Uterine smooth muscle cell (primary cell): ENCODE measurements at places on chromosomes 5 and 9. TPM values are rescaled to one million over a fixed set of nuclear protein-coding genes. Genes with fewer than 3 reads are reported as not detected.

The AQP7 gene
- under 0.01 TPM in 1 of 2 replicates, not detected in the other for total RNA-seq

The ANKRD18B gene
- total RNA-seq = 2.3 and 6.7 TPM in 2 replicates

The OR13J1 gene
- not detected in 2 replicates for total RNA-seq

The SAPCD2 gene
- 7.1 and 18.6 TPM in 2 replicates for total RNA-seq

The DDX4 gene
- total RNA-seq = not detected in 2 replicates

The ADAMTSL1 gene
- total RNA-seq = 60.6 and 82.0 TPM in 2 replicates

The PCDHGB7 gene
- total RNA-seq = 6.0 and 7.4 TPM in 2 replicates

The XPA gene
- 6.1 and 6.6 TPM in 2 replicates for total RNA-seq

The GFI1B gene
- total RNA-seq = not detected in 2 replicates

The MLANA gene
- not detected in 2 replicates for total RNA-seq

The LECT2 gene
- not detected in 2 replicates for total RNA-seq

The RLN2 gene
- 0.25 and 0.33 TPM in 2 replicates for total RNA-seq

The IRX4 gene
- 0.11 TPM in 1 of 2 replicates, not detected in the other for total RNA-seq

The BARHL1 gene
- not detected in 2 replicates for total RNA-seq

The EDIL3 gene
- 4.8 and 23.6 TPM in 2 replicates for total RNA-seq

The NPM1 gene
- total RNA-seq = 1,740 and 2,181 TPM in 2 replicates

The DMRT3 gene
- not detected in 2 replicates for total RNA-seq

The MEIKIN gene
- total RNA-seq = not detected in 2 replicates

The IL5 gene
- total RNA-seq = not detected in 2 replicates

The ITK gene
- not detected in 2 replicates for total RNA-seq

The LARP1 gene
- 84.2 and 90.8 TPM in 2 replicates for total RNA-seq

The CCL21 gene
- not detected in 2 replicates for total RNA-seq

The CCL27 gene
- total RNA-seq = 0.11 TPM in 1 of 2 replicates, not detected in the other

The PCDHB8 gene
- 0.11 and 0.25 TPM in 2 replicates for total RNA-seq

The FYB1 gene
- total RNA-seq = 0.12 and 0.22 TPM in 2 replicates

The SYK gene
- not detected in 2 replicates for total RNA-seq

The FAM221B gene
- not detected in 2 replicates for total RNA-seq

The PRRX2 gene
- 2.0 and 3.8 TPM in 2 replicates for total RNA-seq

The TICAM2 gene
- total RNA-seq = 4.1 and 7.6 TPM in 2 replicates

The THBS4 gene
- total RNA-seq = 1.1 and 2.1 TPM in 2 replicates

The PCDHA2 gene
- under 0.01 and 0.11 TPM in 2 replicates for total RNA-seq

The TRMO gene
- total RNA-seq = 16.5 and 18.8 TPM in 2 replicates
